ENCODE measurements at places on chromosomes 4 and X. TPM values are rescaled to one million over a fixed set of nuclear protein-coding genes. Genes with fewer than 3 reads are reported as not detected.
A peak's percentile ranks its signal among the peaks of the same experiment; 100 is the strongest.

GATA1 gene
- total RNA-seq: not detected

DNA sequence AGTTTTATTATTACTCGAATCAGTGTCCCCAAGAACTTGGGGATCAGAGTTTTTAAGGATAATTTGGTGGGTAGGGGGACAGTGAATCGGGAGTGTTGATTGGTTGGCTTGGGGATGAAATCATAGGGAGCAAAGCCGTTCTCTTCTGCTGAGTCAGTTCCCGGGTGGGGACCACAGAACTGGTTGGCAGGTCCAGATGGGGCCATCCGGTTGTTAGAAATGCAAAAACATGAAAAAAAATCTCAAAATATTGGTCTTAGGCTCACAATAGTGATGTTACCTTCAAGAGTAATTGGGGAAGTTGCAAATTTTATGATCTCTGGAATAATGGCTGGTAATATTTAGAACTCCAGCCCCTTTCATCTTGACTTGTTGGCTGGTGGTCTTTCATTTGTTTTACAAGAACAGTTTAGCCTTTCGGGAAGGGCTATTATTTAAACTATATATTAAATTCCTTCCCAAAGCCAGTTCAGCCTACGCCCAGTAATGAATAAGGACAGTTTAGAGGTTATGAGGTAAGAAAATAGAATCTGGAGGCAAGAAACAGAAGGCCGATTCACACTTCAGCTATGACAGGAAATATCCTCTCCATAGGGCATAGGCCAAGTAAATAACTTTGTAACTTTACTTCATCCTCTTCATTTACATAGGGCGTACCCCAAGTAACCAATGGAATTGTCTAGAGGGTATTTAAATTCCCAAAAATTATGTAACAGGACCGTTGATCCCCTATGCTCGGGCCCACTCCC, 164.1 kb upstream of the STS start:
- DNase-seq: no peak

DNA sequence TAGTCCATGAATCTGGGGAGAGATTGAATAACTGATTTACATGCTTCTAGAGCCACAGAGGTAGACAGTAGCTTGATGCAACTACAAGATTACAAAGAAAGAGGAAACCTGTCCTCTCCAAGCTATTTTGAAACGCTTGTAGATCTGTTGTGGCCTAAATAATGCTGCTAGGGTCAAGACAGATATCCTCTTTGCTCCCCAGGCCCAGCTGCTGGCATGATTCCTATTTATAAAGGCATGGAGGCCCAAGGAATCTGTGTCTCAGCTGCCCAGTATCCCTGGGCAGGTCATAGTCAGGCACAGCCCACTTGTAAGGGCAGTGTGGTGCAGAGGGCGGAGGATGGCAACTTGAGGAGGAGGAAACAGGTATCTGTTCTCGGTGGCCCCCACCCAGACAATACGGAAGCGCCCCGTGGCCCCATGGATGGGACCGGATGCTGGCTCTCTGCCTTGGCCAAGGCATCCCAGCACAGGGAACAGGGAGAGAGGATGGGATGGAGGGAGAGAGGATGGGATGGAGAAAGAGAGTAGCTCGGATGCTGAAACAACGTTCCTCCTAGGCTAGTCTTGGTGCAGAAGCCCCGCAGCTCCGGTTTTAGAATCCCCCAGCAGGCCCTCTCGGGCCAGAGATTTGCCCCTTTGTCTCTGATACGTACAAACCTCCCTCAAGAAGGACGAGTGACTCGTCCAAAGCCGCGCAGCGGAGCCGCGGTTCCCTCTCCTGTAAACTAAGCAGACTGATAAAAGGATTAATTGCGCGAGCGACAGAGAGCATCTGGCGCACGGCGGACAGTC, 767 bp upstream of the SMIM20 start:
- peak; percentile 54 for DNase-seq

KLHL4 gene
- 0.97 TPM for total RNA-seq

SOX3 gene
- total RNA-seq: not detected

DNA sequence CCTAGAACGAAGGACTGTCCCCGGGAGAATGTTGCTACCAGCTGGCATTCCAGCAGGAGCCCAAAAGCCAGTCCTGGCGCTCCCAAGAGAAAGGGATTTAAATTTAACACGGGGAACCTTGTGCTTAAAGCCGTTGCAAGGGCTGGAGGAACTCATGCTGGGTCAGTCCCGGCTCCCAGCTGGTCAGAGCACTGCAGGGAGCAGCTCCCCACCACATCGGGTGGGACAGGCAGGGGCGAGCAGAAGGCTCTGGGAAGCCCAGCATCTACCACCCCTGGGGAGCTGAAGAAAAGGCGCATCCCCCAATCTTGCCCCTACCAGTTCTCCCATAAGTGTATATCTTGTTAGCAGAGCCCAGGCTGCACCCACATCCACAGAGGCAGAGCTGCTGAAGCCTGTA, 15.7 kb downstream of the CFAP99 start:
- DNase-seq: no peak

DNA sequence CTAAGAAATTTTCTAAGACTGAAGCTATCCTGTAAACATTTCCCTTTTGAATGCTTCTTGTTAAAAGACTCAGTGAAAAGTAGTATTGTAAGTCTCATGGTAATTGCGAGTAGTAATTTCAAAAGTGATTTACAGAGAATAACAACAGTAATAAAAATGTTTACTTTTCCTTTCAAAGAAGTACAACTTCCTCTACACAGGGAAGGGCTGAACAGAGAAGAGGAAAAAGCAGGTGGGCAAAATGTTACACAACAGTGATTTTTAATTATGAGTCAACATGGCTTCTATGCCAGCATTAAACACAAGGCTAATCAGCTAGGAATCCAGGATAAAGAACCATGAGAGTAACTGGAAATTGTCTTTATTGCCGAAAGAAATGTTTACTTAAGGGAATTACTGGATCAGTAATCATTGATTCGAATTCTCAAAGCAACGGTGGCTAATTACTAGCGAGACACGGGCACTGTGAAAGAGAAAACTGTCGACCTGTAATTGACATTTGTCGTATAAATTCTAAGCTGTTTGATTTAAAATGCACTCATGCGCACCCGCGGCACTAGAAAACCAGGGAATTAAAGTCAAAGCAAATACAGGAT, 15.4 kb downstream of the UTP3 start:
- peak; percentile 69 for DNase-seq

- DNase-seq: no peak
Measured at GRCh38 chrX:40153345-40154249, 55.8 kb upstream of the BCOR start.

DNA sequence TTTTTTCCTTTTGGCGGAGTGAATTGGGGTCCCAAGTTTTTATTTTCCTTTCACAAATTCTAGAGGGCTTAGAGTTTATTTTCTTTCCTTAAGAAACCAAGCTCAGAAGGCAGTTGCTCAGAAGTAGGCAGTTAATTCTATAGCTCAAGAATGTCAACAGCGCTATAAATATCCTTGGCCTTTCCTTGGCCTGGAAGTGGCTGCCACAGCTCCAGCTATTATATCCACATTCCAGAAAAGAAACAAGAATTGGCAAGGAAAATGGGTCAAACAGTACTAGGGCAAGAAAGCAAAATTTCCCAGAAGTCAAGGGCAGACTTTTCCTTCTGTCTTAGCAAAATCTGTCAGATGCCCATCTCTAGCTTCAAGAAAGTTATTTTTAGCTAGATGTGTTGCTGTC, 31.0 kb downstream of the SLC10A6 start:
- DNase-seq: peak; percentile 45

DNA sequence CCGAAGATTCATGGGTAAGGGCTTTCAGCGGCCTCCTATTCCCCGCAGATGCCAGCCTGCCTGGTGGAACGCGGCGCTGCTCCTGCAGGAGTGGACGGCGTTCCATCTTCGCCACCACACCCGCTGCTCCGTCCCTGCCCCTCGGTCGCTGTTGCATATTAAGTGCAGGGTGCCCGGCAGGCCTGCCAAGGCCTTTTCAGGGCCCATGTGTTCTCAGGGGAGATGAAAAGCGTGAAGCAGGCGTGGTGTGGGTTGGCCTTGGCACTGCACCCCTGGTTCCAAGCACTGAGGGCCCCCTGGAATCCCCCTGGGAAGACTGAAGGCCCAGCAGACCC, 52.0 kb downstream of the SORCS2 start:
- no peak for DNase-seq

- DNase-seq: no peak
Measured at GRCh38 chrX:70234355-70234754, at the start of gene AWAT1. Gene AWAT1 (plus strand): TSS chrX:70234655. CDS start chrX:70234696, 41 bp downstream.

GRCh38 chr4:161555689-161556660, 607.8 kb downstream of the FSTL5 start:
- DNase-seq: peak; percentile 73

- no peak for DNase-seq
Measured at GRCh38 chrX:43717161-43717560, 61.1 kb downstream of the MAOA start.

SLITRK2 gene
- total RNA-seq: not detected

DNA sequence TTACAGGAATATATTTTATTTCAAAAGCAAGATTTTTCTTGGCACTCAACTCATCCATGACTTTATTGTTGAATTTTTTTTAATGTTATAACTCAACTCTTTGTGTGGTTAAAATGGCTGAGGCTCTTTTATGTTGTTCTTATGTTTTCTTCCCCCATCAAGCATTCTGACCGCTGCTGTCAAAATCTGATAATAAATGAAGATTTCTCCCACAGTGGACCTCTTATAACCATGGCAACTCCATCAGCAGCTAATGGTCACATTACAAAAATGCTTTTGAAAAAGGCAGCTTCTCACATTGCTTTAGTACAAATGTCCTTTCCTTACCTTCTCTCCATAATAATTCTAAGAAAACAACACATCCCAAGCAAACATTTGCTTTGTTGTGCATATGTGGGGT, 96.0 kb upstream of the ATOH1 start:
- DNase-seq: no peak

GRIA3 gene
- 8.1 TPM for total RNA-seq

- DNase-seq: no peak
Measured at GRCh38 chr4:39146211-39146610, 36.1 kb upstream of the WDR19 start.

- no peak for DNase-seq
Measured at GRCh38 chr4:183349673-183350072, 27.4 kb upstream of the CLDN24 start.

GRCh38 chr4:106353786-106354185, 14.8 kb downstream of the GIMD1 start:
- DNase-seq: no peak

- DNase-seq: no peak
Measured at GRCh38 chr4:1464581-1465171, 58.4 kb upstream of the NKX1-1 start.

- peak; percentile 28 for DNase-seq
Measured at GRCh38 chr4:20493761-20494353, 206.4 kb upstream of the PACRGL start.

DNA sequence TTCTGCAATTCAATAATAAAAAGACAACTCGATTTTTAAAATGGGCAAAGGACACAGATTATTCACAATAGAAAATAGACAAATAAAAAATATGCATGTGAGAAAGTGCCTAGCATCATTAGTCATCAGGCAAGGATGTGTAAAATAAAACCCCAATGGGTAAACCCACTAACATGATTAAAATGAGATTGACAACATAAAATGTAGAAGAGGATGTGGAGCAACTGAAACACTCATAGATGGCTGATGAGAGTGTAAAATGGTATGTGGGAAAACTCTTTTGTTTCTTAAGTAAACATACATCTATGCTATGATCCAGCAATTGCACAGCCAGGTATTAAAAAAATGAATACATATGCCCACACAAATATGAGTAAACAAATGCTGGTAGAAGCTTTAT, 177.6 kb downstream of the IQCM start:
- no peak for DNase-seq

DNA sequence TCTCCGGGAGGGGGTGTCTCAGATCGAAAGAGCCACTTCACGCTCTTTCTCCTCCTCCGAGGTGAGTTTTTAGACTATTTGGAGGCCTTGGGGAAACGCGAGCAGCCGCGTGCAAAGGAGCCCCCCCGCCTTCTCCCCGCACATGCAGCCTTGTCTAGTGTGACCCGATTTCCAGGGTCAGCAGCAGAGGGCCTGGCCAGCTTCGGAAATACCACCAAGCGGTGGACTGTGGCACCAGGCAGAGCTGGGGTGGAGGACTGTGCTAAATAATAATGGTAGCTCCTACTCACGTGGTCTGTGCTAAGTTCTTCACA, 79.3 kb upstream of the BCOR start:
- peak; percentile 4 for DNase-seq

DNA sequence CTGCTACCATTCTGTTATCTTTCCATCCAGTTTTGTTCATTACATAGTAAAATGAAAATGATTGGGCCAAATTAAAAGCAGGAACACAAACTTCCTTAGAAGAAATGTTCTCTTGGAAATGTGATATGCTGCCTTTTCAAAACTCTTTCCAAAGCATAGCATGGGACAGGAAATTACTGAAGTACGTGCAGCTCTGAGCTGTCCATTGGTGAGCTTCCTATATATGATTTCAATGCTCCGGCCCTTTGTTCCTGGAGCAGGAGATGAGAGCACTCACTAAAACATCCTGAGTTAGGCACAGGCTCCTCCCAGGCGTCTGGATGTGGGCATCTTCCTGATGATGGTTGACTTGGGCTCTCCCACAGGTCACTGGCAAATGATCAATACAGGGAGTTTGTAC, 33.0 kb upstream of the ANXA3 start:
- no peak for DNase-seq

GRCh38 chrX:154748712-154749339, 2.1 kb downstream of the GAB3 start:
- DNase-seq: peak; percentile 56

DNA sequence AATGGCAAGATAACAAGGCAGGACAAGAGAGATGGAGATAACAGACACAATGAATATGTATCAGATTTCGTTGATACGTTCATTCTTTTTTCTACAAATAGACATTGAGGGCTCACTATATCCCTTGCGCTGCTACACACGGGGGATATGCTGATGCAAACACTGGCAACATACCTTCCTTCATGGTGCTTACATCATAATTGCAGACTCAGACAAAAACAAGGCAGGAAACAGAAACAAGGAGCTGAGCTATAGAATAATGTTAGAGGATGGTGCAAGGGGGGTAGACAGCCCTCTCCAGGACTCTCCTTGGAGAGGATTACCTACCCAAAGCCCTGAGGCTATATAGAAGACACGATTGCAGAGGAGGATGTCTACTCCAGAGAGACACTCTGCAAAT, 1069.5 kb downstream of the DMD start:
- no peak for DNase-seq

CFAP47 gene
- total RNA-seq: not detected

BMPR1B gene
- total RNA-seq: 2.3 TPM

DNA sequence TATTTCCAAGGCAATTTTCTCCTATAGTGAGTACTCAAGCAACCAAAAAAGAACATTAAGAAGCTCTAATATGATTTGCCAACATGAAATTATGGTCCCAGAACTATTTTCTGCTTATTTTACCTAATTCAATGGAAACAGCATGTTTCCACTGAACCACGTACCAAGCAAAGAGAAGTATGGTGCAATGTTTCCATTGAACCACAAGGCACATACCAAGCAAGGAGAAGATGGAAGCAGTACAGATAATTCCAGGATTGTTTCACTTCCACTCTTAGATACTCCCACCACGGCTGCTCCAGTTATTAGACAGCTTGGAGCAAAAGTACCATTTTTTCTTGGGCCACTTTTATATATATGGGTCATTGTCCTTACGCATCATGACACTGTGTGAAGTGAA, 164.9 kb downstream of the RNF150 start:
- DNase-seq: no peak

PGAM4 gene
- not detected for total RNA-seq

- no peak for DNase-seq
Measured at GRCh38 chr4:8108261-8108660, 50.4 kb downstream of the ABLIM2 start.

ADH7 gene
- not detected for total RNA-seq

ATP5ME gene
- 72.5 TPM for total RNA-seq

PWWP3B gene
- total RNA-seq: 5.2 TPM
